ENCODE measurements at places on chromosomes 13 and 19.

GRCh38 chr19:10407096-10407495 is 3.8 kb upstream of the CDC37 start:
- no peak for DNase-seq

GRCh38 chr19:24166055-24166454 is 79.1 kb downstream of the ZNF254 start:
- no peak for DNase-seq

DNA sequence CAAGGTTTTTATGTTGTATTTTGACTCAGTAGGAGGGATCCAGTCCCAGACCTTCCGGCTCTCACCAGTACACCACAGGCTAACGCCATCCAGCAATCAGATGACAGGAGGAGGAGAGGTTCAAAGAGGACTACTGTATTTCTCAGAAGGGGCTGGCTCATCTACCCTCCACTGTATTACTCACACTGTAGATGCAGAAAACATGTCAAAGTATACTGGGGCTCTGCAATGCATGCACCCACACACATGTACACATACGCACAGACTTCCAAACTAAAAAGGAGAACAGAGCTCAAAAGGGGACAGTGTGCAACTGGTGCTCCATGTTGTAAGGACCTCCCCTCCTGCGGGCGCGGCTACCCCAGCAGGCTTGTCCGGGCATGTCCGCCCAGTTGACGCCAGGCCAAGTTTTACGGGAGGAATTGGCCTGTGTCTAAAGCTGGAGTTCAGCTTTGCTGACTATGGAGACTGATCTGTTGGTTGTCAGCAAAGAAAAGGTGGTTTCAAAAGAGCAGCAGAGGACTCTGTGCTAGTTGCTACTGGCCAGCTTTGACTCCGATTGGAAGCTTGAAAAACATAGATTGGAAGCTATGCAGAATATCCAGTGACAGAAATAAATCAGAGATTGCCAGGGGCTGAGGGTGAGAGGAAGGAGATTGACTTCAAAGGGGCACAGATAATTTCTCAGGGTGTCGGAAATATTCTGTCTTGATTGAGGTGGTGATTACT is 314.2 kb downstream of the DLEU7 start:
- DNase-seq, result peak; percentile 45

GRCh38 chr19:9786342-9786741 is 17.8 kb upstream of the ZNF846 start:
- no peak for DNase-seq

DNA sequence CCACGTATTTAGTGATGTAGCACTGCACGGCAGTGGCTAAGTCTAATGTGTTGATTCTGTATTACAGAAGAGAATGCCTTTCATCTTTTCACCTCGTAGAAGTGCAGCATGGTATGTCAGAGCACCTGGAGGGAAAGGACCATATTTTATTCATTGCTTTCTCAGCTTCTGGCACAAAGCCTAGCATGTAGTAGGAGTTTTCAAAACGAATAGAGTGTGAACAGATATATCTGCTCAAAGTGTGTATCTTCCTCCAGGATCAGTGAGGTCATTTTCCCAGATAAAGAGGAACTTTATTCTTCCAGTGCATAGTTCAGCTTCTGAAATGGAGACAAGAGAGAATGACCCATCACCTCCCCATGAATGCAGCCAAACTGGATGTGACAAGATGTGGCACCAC is 21.2 kb upstream of the PCDH8 start:
- DNase-seq, result no peak

- no peak for DNase-seq
These were observed 4.6 kb upstream of the NAA16 start for GRCh38 chr13:41306271-41307145.

- no peak for DNase-seq
These were observed 3.8 kb downstream of the MAMSTR start for GRCh38 chr19:48715681-48716171.

- DNase-seq, result no peak
These were observed 1488.1 kb upstream of the PRR20A start for GRCh38 chr13:55652657-55653056.

GRCh38 chr13:34085204-34085603 is 267.3 kb downstream of the RFC3 start:
- DNase-seq, result no peak

DNA sequence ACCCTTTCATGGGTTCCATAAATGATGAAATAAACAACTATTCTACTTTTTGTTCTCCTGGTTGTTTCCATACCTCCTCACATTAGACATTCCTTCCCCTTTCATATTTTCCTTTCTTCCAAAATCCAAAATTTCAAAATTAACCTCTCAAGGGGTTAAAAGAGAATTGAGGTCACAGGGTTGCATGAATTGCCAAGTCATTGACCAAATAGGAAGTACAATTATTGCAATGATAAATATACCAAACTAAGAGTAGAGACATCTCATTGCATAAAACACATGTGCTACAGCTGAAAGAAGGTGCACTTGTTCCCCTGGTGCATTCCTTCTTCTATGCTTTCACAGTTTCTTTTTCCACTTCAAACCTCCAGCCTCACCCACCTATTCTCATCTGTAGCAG is 136.1 kb downstream of the KCTD12 start:
- no peak for DNase-seq

DNA sequence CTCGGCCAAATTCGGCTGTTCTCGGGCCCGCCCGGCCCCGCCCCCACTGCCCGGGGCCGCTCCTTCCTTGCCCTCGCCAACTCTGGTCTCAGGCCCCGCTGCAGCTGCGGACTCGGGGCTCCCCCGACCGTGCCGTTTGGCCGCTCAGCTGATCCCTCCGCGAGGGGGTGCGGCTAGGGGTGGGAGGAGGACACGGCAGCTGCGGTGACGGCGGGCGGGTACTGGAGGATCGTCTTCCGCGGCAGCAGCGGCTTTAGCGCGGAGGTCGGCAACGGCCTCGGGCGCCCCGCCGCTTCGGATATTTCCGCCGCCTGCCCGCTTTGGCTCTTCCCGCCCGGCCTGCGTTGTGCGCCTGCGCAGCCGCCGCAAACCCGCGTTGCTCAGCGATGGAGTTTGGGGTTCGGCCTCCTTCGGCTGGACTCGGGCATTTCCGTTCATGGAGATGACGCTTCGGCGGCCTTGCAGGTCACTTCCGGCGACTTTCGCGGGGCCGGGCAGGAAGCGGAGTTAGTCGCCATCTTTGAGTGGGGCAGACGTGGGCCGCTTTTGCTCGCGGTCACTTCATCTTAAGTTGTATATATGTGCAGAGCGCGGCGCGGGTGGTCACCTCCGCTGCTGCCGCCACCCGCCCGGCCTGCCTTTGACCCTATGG is 338 bp upstream of the UBE2M start:
- no peak for DNase-seq

DNA sequence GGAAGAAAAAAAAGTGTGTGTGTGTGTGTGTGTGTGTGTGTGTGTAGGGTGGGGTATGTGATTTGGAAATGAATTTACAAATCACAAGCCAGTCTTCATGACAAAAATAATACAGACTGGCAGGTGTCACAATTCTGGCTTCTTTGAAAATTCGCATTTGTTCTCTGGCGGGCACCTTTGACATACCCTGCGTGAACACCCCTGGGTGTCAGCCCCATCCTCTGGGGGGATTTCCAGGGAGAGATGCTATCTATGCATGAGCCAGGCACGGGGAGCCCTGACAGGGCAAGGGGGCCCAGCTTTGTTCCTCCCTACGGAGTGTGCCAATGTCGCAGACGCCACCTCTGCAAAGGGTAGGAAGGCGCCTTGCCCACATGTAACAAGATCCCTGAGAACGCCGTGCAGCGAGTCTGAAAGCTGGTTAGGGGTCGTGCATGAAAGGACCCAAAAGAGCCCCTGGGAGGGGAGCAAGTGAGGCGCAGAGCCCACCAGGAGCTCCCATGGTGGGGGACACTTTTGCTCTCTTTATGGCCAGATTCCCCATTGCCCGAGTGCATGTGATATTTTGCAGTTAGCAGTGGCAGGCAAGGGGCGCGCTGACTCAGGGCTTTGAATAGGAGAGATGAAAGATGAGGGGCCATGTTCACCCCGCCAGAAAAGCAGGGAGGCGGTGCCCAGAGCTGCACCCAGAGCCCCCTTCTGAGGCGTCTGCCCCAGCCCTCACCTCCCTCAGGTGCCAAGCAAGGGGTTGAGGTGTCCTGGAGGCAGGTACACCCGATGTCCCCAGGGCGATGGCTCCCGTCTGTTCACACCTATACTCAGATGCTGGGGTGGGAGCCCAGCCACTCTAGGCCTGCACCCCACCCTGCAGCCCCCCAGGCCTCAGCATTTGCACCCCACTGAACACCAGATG is 45.3 kb downstream of the KLF2 start:
- no peak for DNase-seq

DNA sequence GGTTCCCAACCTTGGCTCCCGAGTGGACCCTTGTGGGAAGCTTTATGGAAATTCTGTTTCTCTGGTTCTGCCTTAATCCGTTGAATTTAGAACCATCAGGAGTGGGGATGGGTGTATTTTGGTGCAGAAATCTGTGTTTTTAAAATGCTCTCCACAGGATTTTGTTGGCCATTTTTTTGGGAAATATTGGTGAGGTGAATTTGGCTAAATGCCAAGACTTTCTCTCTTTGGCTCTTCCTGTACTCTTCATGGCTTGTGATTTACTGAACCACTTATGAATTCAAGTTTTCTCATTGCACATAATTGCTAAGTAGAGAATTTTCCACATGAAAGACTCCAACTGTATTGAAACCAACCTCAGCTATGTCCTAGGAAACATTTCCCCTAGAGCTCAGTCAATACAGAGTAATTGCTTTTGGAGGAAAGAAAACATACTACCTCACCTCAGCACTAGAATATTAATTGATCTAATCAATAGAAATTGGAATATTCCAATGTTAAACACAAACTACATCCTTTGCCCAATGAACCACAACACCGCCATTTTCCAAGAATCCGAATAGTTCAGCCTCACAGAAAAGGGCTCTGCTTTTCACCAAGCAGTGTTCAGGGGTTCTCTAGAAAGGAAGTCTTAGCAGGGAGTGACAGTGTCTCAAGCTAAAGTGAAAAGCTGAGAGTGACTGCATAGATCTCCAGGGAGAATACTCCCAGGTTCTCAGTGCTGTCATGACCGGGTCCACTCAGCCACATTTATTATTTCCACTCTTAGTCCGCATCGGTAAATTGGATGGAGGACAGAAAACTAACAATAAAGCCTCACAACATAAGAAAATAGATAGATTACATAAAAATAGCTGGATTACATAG is 60.3 kb downstream of the ERCC5 start:
- DNase-seq, result no peak

DNA sequence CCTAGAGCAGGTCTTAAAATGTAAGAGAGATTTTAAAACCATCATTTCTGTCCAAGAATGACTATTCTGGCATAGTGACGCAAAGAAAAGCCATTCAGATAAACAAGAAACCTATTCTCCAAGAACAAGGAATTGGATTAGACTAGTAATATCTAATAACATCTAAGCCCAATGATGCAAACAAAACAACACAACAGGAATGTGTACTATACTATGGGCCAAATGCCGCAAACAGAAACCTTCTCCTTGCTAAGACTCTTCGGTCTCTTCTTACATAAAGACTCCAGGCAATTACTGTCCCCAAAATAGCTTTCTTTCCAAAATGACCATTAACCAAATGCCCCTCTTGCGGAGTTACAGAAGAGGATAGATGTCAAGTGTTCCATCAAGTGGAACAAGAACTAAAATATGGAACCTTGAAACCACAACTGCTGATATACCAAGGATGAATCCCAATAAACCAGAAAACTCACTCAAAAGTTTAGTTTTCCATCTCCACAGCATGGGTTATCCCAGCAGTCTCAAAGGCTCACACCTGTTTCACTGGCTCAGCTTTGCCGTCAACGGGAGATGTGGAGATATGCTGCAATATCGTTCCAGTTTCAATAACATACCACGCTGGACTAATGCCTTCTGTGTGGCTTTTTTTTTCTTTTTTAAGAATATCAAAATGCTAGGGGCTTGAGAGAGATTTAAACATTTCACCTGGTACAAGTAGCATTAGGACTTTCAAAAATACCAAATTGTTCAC is 76.2 kb downstream of the FOXO1 start:
- DNase-seq, result no peak

- no peak for DNase-seq
These were observed 2.2 kb upstream of the PLAUR start for GRCh38 chr19:43672061-43672679.

DNA sequence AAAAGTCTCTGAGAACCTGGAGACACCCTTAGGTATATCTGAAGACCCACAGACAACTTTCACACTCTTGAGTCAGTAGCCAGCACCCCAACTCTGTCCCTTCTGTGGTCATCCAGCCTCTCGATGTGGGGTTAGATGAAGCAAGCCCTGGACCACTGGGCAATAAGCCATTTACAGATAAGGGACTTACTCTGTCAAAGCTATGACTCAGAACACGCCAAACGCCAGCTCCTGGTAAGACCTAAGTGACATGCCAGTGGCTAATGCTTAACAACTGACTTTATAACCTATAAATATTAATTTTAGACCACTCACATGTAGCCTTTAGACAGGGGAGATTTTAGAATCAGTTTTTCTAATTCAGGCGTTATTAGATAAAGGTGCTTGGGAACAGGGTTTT is 85.7 kb downstream of the SHISA2 start:
- DNase-seq, result no peak
